Natural killer cell (primary cell): ENCODE measurements at places on chromosomes 12 and 14. TPM values are rescaled to one million over a fixed set of nuclear protein-coding genes. Genes with fewer than 3 reads are reported as not detected.

Gene CEP170B
- total RNA-seq: 0.72 TPM

- H3K4me1 ChIP-seq: no peaks in the 10 kb centered on the region
- no peaks in the 10 kb centered on the region for H3K27me3 ChIP-seq
- H3K4me3 ChIP-seq: no peak overlapping the region
- no peaks in the 10 kb centered on the region for H3K36me3 ChIP-seq
These were observed 30.9 kb upstream of the WDR89 start for GRCh38 chr14:63672417-63673180.

Gene HSPA2
- total RNA-seq: 1.1 TPM

Gene CYP46A1
- 0.09 TPM for total RNA-seq

Gene MANSC4
- not detected for total RNA-seq

GRCh38 chr14:29282169-29282568 is 515.6 kb downstream of the FOXG1 start:
- H3K27ac ChIP-seq: no peak overlapping the region
- H3K4me3 ChIP-seq: no peak overlapping the region
- DNase-seq: no peak

- H3K27me3 ChIP-seq: no peaks in the 10 kb centered on the region
- H3K27ac ChIP-seq: peak overlapping the region; percentile 95
- peaks cover 9% of the 10 kb centered on the region for H3K4me1 ChIP-seq
- H3K36me3 ChIP-seq: no peaks in the 10 kb centered on the region
These were observed 19.3 kb downstream of the CHD8 start for GRCh38 chr14:21436567-21437062.

Gene A2M
- 0.08 TPM for total RNA-seq

Gene KRT75
- not detected for total RNA-seq

Gene GARIN6
- total RNA-seq: not detected

GRCh38 chr12:100404769-100405407 is 48.0 kb downstream of the SLC17A8 start:
- H3K4me3 ChIP-seq: no peak overlapping the region
- no peaks in the 10 kb centered on the region for H3K27me3 ChIP-seq
- H3K4me1 ChIP-seq: no peaks in the 10 kb centered on the region
- no peak for DNase-seq
- H3K27ac ChIP-seq: no peak overlapping the region

Gene ZNF891
- total RNA-seq: 1.9 TPM

DNA sequence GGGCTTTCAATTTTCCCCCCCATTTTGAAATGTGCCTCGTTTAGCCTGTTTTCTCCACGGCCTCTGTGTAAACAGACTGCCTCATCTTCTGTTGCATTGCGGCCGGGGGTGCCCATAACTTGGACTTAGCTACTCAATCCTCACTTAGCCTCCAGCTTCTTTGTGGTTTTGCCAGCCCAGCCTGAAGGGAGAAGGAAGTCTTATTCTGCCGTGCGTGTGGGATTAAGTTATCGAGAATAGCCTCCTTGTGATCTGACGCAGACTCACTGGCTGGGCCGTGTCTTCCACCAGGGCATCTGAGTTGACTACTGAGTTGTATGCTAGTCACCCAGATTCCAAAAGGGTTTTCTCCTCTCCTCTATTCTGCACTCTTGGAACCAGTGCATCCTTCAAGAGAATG is 8.1 kb downstream of the PRKAB1 start:
- no peak overlapping the region for H3K27ac ChIP-seq
- H3K4me1 ChIP-seq: peaks cover 9% of the 10 kb centered on the region
- no peak overlapping the region for H3K4me3 ChIP-seq
- H3K36me3 ChIP-seq: peaks cover 89% of the 10 kb centered on the region
- DNase-seq: no peak

GRCh38 chr12:28456934-28457710 is 266.9 kb downstream of the CCDC91 start:
- no peaks in the 10 kb centered on the region for H3K27me3 ChIP-seq
- no peak overlapping the region for H3K27ac ChIP-seq
- H3K36me3 ChIP-seq: peaks cover 29% of the 10 kb centered on the region
- no peak overlapping the region for H3K4me3 ChIP-seq
- no peaks in the 10 kb centered on the region for H3K4me1 ChIP-seq

Gene COL2A1
- not detected for total RNA-seq

GRCh38 chr12:50215033-50215432 is 47.9 kb upstream of the CERS5 start:
- H3K27ac ChIP-seq: no peak overlapping the region
- H3K27me3 ChIP-seq: no peaks in the 10 kb centered on the region
- H3K4me1 ChIP-seq: peaks cover 19% of the 10 kb centered on the region
- no peak overlapping the region for H3K4me3 ChIP-seq
- H3K36me3 ChIP-seq: no peaks in the 10 kb centered on the region

Gene PLEKHG3
- total RNA-seq: 225 TPM

- no peak overlapping the region for H3K4me3 ChIP-seq
- H3K36me3 ChIP-seq: no peaks in the 10 kb centered on the region
- no peaks in the 10 kb centered on the region for H3K27me3 ChIP-seq
- no peak for DNase-seq
- peak overlapping the region; percentile 4 for H3K27ac ChIP-seq
- H3K4me1 ChIP-seq: peaks cover 42% of the 10 kb centered on the region
These were observed 81.5 kb downstream of the ETV6 start for GRCh38 chr12:11731042-11731357.

DNA sequence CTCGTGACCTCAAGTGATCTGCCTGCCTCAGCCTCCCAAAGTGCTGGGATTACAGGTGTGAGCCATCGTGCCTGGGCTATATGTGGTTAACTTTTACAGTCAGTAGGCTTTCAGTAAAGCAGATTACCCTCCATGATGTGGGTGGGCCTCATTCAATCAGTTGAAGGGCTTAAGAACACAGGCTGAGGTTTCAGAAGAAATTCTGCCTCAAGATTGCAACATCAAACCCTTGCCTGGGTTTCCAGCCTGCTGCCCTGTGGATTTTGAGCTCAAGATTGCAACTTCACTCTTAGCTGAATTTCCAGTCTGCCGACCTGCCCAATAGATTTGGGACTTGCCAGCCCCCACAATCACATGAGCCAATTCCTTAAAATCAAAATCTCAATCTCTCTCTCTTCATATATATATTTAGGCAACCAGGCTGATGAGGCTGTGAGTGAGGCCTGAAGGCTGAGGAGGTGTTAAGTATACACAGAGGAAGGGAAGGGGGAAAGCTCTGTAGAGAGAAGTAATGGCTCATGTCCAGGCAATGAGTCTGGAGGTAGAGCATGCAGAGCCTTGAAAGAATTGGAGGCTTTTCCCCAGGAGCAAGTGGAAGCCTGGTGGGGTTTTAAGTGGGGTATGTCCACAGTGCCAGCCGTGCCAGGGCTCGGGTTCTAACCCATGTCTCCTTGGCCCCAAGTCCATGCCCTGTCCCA is 33.3 kb upstream of the ACTN1 start:
- no peaks in the 10 kb centered on the region for H3K36me3 ChIP-seq
- no peak overlapping the region for H3K4me3 ChIP-seq
- no peaks in the 10 kb centered on the region for H3K27me3 ChIP-seq
- no peak for DNase-seq

DNA sequence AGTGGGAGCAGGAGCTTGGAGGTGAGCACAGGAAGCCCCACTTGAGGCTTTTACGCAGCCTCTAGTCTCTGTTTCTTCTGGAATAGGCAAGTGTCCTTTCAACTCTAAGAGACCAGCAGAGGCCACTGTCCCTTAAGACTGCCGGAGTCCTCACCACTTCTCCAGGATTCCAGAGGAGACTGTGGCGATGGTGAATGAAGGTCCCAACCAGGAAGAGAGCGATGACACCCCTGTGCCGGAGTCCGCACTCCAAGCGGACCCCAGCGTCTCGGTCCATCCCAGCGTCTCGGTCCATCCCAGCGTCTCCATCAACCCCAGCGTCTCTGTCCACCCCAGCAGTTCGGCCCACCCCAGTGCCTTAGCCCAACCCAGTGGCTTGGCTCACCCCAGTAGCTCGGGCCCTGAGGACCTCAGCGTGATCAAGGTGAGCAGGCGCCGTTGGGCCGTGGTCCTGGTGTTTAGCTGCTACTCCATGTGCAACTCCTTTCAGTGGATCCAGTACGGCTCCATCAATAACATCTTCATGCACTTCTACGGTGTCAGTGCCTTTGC is 442 bp downstream of the FLVCR2 start:
- H3K27me3 ChIP-seq: no peaks in the 10 kb centered on the region
- H3K36me3 ChIP-seq: no peaks in the 10 kb centered on the region
- H3K27ac ChIP-seq: no peak overlapping the region

Gene PSMB11
- not detected for total RNA-seq

- no peaks in the 10 kb centered on the region for H3K4me1 ChIP-seq
- H3K36me3 ChIP-seq: no peaks in the 10 kb centered on the region
- H3K4me3 ChIP-seq: no peak overlapping the region
- H3K27me3 ChIP-seq: peaks cover 21% of the 10 kb centered on the region
- no peak overlapping the region for H3K27ac ChIP-seq
- no peak for DNase-seq
These were observed 791 bp downstream of the TMEM233 start for GRCh38 chr12:119594399-119594730.

GRCh38 chr12:40223646-40224045 is 1.2 kb upstream of the LRRK2 start:
- peak overlapping the region; percentile 58 for H3K4me3 ChIP-seq
- peak overlapping the region; percentile 80 for H3K27ac ChIP-seq
- no peak for DNase-seq

Gene ING4
- 29.9 TPM for total RNA-seq

Gene LMNTD1
- total RNA-seq: not detected

Gene EML5
- 1.0 TPM for total RNA-seq

DNA sequence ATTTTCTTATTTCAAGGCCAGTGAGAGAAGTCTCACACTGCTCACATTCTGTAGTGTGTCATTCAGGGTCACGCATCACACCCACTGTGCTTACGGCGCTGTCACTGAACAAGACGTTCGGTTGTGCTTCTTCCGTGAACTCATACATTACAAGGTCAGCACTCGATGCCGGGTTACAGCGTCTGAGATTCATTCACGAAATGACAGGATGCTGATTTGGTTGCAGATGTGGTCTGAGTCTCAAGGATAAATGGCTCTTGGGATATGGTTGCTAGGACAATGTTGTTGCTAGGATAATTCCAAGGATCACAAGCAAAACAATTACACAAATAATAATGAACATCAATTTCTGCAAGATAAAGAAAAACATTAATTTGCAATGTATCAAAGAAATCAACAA is 47.4 kb downstream of the STX2 start:
- no peak for DNase-seq
- H3K4me1 ChIP-seq: peaks cover 2% of the 10 kb centered on the region
- H3K27ac ChIP-seq: no peak overlapping the region
- H3K4me3 ChIP-seq: no peak overlapping the region
- H3K27me3 ChIP-seq: no peaks in the 10 kb centered on the region

GRCh38 chr12:29200586-29200985 is 51.5 kb downstream of the FAR2 start:
- H3K36me3 ChIP-seq: no peaks in the 10 kb centered on the region
- H3K27me3 ChIP-seq: no peaks in the 10 kb centered on the region
- no peak for DNase-seq

DNA sequence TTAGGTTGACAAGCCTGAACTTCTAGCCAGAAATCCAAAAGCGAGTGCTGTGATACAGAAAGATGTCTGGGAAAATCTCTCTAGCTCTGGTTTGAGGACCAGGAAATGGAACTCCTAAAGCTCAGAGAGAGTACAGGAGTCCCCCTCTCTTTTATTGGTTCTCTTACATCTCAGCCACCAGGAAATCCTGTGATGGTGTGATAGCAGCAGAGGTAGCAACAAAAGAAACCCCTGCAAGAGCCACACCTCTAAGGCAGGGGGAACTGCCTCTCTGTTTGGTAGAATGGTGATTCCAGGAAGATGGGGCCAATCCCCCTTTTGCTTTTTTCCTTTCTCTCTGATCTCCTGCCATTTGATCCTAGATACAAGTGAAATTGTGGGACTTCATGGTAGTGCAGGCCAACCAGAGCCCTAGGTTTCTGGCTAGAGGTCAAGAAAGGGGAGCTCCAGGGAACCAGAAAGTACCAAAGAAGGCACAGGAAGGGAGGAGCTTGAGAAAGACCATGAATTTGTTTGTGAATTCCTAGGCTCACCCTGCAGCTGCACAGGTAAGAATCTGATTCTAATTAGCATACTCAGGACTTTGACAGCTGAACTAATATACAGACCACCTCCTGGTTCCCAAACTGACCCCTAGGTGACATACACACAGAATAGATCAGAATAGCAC is 88.5 kb downstream of the PAPLN start:
- peaks cover 9% of the 10 kb centered on the region for H3K4me1 ChIP-seq
- H3K4me3 ChIP-seq: no peak overlapping the region
- H3K27ac ChIP-seq: no peak overlapping the region
- H3K27me3 ChIP-seq: no peaks in the 10 kb centered on the region
- DNase-seq: no peak
- H3K36me3 ChIP-seq: peaks cover 3% of the 10 kb centered on the region

Gene ASIC1
- not detected for total RNA-seq

DNA sequence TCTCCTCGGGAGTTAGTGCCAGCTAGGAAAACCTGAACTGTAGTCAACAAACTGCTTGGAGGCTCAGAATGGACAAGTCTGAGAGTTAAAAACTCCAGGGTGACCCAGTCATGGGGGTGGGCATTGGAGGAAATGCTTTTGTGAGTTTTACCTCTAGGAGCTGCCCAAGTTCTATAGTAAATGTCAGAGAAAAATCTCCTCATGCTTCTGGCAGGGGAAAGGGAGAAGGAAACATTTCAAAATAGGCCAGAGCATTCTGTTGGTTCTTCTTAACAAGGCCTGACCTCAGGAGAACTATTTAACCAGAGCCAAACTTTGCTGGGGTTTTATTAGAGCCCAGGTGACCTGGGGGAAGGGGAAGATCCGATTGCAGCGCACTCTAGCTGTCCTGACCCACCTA is 12.3 kb downstream of the NINJ2 start:
- H3K27ac ChIP-seq: no peak overlapping the region
- H3K27me3 ChIP-seq: no peaks in the 10 kb centered on the region
- DNase-seq: peak; percentile 47
- no peaks in the 10 kb centered on the region for H3K4me1 ChIP-seq

Gene ADCY4
- total RNA-seq: 17.6 TPM

DNA sequence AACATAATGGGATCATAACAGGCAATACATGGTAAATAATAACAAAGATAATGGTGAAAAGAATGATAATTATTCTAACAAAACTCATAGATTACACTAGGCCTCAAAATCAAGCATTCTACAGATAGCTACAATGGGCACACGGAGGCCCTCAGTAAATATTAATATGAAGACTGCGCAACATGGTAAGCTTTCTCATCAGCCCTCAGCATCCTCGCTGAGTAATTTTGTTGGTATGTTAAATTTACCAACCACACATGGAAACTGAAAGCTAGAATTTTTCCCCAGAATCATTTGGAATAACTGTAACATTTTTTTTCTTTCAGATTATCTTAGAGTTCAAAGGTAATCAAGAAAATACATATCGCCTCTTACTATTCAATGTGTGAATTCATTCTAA is 74.2 kb upstream of the PYGL start:
- H3K27me3 ChIP-seq: no peaks in the 10 kb centered on the region
- H3K4me3 ChIP-seq: no peak overlapping the region
- H3K4me1 ChIP-seq: no peaks in the 10 kb centered on the region
- H3K27ac ChIP-seq: no peak overlapping the region
- H3K36me3 ChIP-seq: no peaks in the 10 kb centered on the region

DNA sequence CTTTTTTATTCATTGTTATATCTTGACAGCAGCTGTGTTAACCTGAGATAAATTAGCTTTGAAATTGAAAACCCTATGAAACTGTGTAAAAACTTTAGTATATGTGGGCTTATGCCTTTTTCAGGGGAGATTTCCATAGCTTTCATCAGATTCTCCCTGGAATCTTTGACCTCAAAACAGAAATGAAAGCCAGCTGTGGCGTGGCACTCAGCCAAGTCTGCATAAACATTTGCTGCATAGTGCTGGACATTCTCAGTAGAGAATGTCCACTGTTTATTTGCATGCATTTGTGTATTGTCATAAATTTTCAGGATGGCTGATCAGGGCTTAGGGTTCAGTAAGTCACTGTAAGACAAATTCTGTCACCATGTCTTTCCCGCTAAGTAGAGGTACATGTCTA is 115.3 kb upstream of the NAP1L1 start:
- no peak for DNase-seq
- no peak overlapping the region for H3K27ac ChIP-seq
- no peaks in the 10 kb centered on the region for H3K36me3 ChIP-seq
- no peaks in the 10 kb centered on the region for H3K27me3 ChIP-seq
